Activated CD4-positive, alpha-beta T cell treated with anti-CD3 and anti-CD28 coated beads for 48 hours (primary cell): ENCODE measurements at places on chromosomes 7 and 10.
A peak's percentile ranks its signal among the peaks of the same experiment; 100 is the strongest.

DNA sequence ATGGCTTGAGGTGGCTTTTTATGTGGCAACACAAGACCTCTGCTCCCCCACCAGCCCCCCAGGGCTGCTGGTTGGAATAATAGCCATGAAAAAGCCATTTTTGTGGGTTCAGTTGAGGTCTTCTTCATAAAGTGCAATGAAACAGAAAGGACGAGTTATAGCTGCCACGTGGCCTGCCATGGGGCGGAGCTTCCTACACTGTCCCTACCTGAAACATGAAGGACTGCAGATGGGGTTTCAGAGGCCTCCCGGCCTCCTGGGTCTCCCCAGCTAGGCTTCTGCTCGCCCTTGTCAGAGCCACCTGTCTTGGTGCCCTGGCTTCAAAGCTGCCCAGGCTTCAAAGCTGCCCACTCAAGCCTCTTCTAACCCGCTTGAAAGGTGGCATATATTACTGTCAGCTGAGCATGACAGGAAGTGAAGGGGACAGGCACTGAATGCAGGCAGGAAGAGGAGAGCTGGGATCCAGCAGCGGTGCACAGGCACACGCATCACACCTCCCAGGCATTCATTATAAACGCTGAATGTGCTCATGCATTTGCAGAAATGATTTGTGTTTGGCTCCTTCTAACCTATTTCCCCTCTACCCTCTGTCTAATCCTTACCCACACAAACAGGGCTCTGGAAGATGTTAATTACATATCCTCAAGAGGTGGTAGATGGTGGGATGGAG lies 245.9 kb upstream of the PODXL start:
- no peak for DNase-seq

GRCh38 chr7:93944673-93945072 lies 23.1 kb downstream of the GNG11 start:
- no peak for DNase-seq

DNA sequence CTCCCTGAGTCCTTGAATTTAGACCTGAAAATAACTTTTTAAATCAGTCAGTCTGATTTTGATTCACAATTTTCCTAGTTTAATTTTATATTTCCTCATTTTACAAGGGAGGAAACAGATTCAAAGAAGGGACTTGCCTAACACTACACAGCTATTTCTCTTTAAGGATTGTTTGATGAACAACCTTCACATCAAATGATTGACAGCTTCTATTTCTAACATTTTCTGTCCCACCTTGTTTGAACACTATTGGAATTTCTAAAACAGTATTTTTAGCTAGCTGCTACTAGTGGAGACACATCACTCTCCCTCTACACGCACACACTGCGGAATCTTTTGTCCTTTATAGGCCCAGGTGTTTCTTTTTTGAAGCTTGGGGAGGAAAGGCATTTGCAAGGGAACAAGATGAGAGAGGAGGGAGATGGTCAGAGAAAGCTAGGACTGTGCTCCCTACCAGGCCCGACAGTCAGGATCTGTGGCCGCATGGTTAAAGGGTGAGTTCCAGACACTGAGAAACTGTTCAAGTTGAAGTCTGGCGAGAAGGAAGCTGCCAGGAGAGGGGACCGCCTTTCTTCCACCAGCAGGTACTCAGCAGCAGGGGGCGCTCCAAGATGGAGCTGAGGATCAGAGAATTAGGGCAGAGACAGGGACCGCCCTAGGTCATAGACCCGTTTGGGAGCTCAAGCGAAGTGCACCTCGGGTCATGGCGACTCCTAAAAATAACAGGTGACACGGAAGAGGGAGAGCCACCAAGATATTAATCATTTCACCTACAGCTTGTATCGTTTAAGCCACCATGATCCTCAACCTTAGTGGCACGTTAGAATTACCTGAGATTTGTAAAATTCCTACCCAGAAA lies 49.7 kb downstream of the DNAJC12 start:
- DNase-seq: peak; percentile 90

- DNase-seq: peak; percentile 59
These were observed 106.6 kb downstream of the PRKCQ start for GRCh38 chr10:6473430-6473829.

- DNase-seq: peak; percentile 76
These were observed 150.8 kb downstream of the RNF216 start for GRCh38 chr7:5630670-5631069.

DNA sequence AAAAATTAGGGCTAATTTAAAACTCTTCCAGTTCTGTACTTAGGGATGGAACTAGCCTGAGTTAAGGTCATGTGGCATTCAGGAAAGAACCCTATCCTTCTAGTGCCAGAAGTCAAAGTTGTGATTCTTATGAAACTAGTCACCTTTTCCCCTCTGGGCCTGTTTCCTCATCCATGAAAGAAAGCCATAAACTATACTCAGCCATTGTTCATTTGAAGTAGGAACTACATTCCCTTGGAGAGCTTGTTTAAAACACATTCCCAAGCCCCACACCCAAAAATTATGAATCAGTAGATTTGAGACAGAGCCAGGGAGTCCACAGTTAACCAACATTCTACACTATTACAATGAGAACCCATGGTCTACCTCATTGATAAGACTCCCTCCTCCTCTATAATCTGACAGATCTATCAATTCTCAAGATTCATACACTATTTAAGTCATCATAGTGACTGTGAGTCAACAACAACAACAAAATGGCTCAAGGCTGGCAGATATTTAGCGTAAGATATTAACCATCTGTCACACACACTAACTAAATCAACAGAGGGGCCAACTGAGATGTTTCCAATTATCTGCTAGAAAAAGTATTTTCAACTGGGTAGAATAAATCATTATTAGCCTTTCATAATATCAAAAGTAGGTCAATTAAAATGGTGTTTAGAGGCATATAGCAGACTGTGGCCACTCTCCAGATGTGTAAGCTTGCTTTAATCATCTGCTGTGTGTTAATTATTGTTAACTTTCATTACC lies 102.3 kb downstream of the SLC25A13 start:
- no peak for DNase-seq

DNA sequence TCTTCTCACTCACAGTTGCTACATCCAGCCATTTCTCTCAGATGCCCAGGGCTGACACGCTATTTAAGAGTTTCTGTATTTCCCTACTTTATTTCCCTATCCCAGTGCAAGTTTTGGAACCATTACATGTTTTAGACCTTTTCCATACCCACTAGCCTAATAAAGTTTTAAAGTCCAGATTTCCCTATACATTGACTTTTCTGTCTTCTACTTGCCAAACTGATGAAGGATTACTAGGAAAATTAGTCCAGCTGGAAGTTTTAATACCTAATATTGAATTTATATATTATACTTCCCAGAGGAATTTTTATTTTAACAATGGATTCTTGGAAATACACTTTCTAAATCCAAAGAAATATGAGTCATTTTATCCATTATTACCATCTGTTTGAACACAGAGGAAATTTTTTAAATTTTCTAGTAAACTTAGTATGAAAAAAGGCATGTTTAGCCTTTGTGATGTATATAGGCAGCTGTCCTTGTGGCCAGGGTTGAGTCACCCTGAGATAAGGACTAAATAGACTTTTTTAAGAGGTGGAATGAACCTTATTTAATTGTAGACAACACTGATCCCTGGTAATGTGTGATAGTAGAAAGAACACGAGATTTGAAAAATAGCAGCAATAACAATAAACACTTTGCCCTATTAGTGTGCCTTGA lies 205.0 kb downstream of the TFEC start:
- DNase-seq: no peak

DNA sequence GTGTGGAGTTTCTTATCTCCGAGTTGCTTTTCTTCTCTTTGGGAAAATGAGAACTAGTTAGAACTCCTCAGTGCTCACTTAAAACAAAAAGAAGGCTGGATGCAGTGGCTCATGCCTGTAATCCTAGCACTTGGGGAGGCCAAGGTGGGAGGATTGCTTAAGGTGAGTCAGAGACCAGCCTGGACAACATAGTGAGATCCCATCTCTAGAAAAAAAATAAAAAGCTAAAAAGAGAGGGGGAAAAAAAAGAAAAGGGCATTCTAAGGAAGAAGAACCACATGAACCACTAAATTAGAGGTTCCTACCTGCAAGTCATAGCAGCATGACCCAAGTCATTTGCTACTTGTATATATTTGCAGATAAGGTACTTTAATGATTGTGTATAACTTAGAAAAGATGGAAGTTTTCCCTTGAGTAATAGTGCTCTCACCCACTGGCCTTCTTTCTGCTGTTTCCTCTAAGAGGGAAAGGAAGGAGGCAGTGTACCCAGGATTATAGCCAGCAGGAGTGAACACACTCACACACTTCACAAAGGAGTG lies 87.8 kb downstream of the CCDC71L start:
- no peak for DNase-seq

GRCh38 chr10:24826009-24826408 lies 102.3 kb upstream of the ARHGAP21 start:
- no peak for DNase-seq

DNA sequence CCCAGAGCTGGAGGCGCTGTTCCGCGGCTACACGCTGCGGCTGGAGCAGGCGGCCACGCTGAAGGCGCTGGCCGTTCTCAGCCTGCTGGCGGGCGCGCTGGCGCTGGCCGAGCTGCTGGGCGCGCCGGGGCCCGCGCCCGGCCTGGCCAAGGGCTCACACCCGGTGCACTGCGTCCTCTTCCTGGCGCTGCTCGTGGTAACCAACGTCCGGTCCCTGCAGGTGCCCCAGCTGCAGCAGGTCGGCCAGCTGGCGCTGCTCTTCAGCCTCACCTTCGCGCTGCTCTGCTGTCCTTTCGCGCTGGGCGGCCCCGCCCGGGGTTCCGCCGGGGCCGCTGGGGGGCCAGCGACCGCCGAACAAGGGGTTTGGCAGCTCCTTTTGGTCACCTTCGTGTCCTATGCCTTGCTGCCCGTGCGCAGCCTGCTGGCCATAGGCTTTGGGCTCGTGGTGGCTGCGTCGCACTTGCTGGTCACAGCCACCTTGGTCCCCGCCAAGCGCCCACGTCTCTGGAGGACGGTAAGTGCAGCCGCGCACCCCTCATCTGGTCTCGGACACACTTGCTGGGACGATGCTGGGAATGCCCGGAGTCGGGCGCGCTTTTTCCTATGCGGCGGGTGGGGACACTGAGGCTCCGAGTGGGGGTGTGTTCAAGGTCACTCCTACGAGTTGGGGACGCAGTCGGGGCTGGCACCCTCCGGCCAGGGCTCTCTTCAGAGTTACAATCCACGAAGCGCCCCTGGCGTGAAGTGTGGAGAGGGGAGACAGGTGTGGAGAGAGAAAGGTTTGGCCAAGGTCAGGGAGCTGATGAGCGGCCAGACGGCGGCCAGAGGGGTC lies 717 bp downstream of the ADCY1 start:
- peak; percentile 9 for DNase-seq

DNA sequence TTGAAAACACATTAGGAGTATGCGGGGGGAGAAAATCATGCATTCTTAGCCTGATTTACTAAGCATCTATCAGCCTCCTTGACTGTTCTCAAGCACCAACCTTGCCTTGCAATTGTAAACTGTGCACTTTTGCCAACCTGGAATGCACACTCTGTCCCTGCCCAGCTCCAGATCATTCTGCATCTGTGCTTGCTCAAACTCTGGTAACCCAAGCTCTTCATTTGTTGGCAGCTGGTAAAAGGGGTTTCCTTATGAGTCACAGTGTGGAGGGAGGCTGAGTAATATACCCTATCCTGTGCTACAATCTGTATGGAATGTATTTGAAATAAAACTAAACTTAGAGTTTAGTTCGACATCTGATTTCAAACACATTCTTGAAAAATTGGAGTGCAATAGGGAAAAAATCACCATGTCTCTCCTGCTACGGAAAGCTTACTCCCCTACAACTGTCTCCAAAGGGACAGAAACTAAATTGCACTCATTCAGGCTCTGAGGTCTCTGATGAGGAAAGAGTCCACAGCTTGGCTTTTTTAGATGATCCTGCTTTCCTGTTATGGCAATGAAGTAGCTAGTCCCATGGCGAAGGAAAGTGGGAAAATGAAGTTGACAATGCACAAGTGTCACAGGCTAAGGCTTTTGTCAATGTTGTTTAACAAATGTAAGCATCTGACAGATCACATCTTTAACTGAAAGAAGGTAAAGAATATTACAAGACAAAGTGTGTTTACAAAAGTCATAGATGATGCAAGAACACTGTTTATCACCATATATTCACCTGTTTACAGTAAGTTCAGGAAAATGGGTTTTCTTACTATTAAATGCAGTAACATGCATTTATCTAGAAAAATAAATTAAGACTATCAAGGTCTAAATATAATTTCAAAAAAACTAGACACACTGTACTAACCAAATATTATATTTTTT lies 61.9 kb downstream of the TES start:
- no peak for DNase-seq

GRCh38 chr7:27600247-27600646 lies 62.4 kb downstream of the HIBADH start:
- no peak for DNase-seq

- no peak for DNase-seq
These were observed 17.6 kb downstream of the LRRN3 start for GRCh38 chr7:111108496-111108895.

- DNase-seq: no peak
These were observed 371.4 kb downstream of the PHTF2 start for GRCh38 chr7:78169992-78170391.

GRCh38 chr7:136183981-136184380 lies 206.8 kb upstream of the MTPN start:
- DNase-seq: no peak

- DNase-seq: no peak
These were observed 490.7 kb downstream of the TYW1 start for GRCh38 chr7:67487316-67487715.

GRCh38 chr10:58797356-58797755 lies 284.7 kb downstream of the BICC1 start:
- no peak for DNase-seq

DNA sequence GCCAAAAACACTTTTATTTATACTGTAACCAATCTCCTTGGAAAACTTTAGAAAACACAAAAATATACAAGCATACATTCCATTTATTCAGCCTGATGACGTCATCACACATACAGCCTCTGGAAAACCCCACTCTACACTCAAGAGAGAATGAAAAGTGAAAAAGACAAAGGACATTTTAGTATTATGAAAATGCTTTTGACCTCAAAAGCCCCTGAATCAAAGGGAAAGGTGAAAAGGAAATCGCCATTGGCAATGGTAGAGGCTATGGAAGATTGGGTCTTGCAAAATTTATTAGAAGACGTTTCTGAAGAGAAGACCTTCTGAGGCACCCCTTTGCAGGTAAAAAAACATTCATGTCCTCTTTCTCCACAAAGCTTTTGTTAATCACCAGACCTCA lies 82.9 kb upstream of the STRIP2 start:
- DNase-seq: no peak

DNA sequence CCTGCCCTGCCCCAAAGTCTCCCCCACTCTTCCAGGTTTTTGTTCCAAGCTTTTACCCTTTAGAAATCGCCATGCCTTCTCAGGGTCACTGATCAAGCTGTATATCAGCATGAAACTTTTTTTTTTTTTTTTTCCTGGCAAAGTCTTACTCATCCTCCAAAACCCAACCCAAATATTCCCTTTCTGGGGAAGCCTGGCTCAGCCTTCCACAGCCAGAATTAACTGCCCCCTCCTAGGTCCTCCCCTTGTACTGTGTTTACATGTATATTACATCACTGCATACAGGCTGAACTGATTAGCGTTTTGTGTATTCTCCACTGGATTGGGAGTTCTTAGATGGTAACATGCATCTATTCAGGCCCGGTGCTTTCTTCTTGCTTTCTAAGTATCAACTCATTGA lies 4.6 kb upstream of the NOBOX start:
- DNase-seq: no peak
